Stimulated activated naive CD8-positive, alpha-beta T cell treated with anti-CD3 and anti-CD28 coated beads, Interleukin-15, amount 100 ng/mL, for 72 hours (primary cell): ENCODE measurements at places on chromosomes 4 and X.

DNA sequence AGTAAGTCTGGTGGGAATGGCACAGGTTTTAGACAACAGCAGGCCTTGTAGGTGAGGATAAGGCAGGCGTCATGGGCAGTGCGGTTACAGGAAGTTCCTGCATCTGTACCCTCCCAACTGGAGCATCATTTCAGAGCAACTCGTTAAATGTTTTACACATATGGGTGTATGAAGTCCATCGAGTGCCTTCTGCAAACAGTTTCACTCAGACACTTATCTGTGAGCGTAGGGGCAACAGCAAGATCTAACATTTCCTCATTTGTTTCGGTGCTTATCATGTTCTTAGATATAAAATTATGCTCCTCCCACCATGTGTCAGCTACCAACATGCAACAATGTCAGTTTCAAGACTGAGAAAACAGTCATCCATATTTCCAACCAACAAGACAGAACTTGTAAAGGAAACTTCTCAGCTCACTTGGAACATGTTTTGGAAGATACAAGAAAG is 69.9 kb downstream of the ELOVL6 start:
- no peak for DNase-seq

GRCh38 chr4:82201805-82202641 is 171.8 kb downstream of the HNRNPD start:
- peak; percentile 53 for DNase-seq

- DNase-seq: no peak
These were observed 38.8 kb downstream of the SEPTIN6 start for GRCh38 chrX:119654112-119654531.

DNA sequence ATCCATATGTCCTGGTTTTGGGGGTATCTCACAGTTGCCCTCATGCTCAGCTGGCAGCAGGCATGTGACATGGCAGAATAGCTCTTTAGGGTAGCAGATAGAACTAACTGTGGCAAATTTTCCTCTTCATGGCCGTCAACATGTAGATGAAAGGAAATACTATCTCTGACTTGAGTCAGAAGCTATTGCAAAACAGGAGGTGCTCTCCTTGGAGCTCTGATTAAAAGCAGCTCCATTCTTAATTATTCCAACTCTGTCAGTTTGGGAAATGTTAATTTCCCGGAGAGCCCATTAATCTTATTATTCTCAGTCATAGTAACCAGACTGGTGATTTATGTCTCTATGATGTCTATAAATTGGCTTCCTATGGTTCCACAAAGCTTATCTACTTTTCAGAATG is 18.2 kb downstream of the IL13RA1 start:
- DNase-seq: no peak

DNA sequence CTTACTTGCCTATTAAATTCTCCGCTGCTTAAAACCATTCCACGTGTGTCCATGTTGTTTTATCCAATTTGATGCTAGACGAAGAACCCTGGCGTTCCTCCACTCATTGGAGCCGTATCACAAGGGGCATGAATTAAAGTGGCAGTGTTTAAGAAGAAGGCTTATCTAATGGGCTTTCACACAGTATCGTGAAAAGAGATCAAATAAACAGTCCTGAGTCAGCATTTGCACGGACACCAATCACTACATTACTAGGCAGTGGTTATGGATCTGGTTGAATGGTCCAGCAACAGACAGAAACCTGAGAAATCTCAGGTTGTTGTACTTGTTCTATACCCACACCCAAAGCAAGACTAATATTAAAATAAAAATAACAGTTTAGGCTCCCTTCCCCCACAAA is 671.6 kb downstream of the FAT4 start:
- no peak for DNase-seq

- no peak for DNase-seq
These were observed 116.1 kb downstream of the EVC2 start for GRCh38 chr4:5592272-5592671.

GRCh38 chr4:62262676-62263075 is 1062.5 kb downstream of the ADGRL3 start:
- DNase-seq: no peak

- DNase-seq: no peak
These were observed 27.4 kb downstream of the DAPP1 start for GRCh38 chr4:99844048-99844447.

GRCh38 chrX:134957836-134958235 is 33.0 kb upstream of the SMIM10 start:
- DNase-seq: no peak

- no peak for DNase-seq
These were observed 10.5 kb downstream of the NKX3-2 start for GRCh38 chr4:13533670-13534343.

GRCh38 chr4:117908306-117909207 is 125.7 kb upstream of the NDST3 start:
- DNase-seq: no peak

GRCh38 chr4:141174457-141174856 is 41.2 kb upstream of the RNF150 start:
- DNase-seq: no peak

DNA sequence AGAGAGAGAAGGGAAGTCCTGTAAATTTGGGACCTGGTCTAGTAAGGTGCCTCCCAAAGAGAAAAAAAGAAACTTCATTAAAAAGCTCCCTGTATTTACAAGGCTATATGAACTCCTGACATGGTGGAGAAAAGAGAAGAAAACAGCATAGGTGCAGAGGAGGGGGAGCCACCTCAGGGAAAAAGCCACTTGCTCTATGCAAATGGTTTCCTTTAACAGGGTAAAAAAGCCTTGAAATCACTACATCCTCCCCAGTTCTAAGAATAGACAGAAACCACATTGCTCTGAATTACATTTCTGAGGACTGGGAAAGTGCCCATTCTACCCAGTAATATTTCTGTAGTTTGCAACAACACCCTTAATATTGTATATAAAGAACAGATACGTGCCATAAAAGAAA is 165.5 kb downstream of the KLF8 start:
- DNase-seq: no peak

GRCh38 chr4:153450544-153450917 is 15.6 kb upstream of the TMEM131L start:
- DNase-seq: peak; percentile 38

GRCh38 chr4:28009541-28009940 is 1148.9 kb downstream of the STIM2 start:
- DNase-seq: no peak

GRCh38 chrX:8042304-8042703 is 115.1 kb upstream of the PNPLA4 start:
- DNase-seq: no peak

GRCh38 chr4:183352546-183352945 is 30.3 kb upstream of the CLDN24 start:
- no peak for DNase-seq
